Activated CD4-positive, alpha-beta memory T cell treated with anti-CD3 and anti-CD28 coated beads, Interleukin-2, amount 10 ng/mL, durations not matched to agents 7 days and 5 days (primary cell): ENCODE measurements at places on chromosomes 12 and 14.

DNA sequence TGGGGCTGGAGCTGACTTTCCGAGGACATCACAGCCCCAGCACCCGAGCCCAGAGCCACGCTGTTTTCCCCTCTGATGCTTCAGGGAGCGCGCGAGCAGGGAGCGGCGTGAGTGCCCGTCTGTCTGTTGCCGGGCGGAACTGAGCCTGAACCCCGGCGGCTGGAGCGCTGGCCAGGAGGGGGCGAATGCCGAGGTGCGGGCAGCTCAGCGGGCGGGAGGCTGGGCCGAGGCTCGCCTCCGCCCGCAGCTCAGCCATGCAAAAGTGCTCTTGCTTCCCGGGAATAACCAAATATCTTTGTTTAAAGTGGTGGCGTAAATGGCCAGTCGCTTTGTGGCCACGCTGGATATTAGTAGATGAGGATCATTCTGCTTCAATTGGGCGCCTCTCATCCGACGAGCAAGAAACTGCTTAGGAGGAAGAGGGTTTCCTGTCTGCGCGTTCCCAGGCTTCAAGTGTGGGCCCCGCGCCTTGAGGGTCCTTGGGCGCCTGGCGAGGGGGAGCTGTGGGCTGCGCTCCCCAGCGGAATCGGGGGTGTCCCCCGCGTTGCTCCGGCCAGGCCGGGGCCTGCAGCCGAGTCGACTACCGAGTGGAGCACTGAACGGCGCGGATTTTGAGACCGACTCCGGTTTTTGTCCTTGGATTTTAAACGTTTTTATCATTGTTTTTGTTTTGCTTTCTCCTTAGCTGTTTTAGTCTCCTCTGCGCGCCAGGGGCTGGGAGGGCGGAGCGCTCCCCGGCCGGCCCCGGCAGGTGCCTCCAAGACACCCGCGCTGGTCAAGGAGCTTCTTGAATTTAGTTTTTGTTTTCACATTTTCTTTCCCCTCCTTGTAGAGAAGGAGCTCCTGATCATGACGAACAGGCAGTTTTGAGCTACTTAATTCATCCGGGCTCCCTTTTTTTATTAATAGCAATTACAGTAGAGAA lies 831 bp upstream of the NKX2-1 start:
- no peak for DNase-seq
- no peak overlapping the region for H3K27ac ChIP-seq
- peaks cover 73% of the 10 kb centered on the region for H3K27me3 ChIP-seq
- H3K36me3 ChIP-seq = peaks cover 2% of the 10 kb centered on the region

DNA sequence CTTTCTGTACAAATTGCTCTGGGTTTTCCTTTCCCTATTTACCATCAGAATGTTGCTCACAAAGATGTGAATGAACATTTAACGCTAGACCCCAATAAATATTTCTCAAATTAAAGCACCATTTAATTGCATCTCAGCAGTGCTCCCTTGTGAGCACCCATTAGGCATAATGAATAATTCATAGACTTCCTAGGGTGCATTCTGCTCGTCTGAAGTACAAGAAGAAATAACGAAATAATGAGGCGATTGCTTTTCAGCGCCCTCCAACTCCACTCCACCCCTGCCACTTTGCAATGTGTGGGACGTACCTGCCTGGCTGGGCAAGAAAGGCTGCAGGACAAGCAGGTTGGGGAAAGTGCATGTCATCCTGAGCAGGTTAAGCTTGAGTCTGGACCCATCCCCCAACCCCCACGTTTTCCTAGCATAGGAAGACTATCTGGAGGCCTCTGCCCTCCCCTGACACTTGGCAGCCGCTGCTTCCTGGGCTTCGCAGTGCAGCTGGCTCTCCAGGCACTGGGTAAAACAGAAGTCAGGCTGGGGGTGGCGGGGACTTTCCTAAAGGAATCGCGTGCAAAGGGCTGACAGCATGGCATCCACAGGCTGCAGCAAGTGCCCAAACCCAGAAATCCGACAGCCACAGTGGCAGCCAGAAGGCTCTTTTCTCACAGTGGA lies 253.7 kb downstream of the DUSP6 start:
- H3K36me3 ChIP-seq = peaks cover under 1% of the 10 kb centered on the region
- H3K27me3 ChIP-seq = peaks cover 2% of the 10 kb centered on the region
- no peak overlapping the region for H3K4me3 ChIP-seq

- no peaks in the 10 kb centered on the region for H3K36me3 ChIP-seq
- no peaks in the 10 kb centered on the region for H3K4me1 ChIP-seq
- no peak overlapping the region for H3K4me3 ChIP-seq
- no peaks in the 10 kb centered on the region for H3K27me3 ChIP-seq
- H3K27ac ChIP-seq = no peak overlapping the region
Observed at GRCh38 chr12:77606348-77606747, 224.3 kb upstream of the NAV3 start.

- H3K27me3 ChIP-seq = peaks cover 2% of the 10 kb centered on the region
- H3K27ac ChIP-seq = no peak overlapping the region
- H3K36me3 ChIP-seq = no peaks in the 10 kb centered on the region
Observed at GRCh38 chr14:89862856-89863255, 91.7 kb downstream of the EFCAB11 start.

DNA sequence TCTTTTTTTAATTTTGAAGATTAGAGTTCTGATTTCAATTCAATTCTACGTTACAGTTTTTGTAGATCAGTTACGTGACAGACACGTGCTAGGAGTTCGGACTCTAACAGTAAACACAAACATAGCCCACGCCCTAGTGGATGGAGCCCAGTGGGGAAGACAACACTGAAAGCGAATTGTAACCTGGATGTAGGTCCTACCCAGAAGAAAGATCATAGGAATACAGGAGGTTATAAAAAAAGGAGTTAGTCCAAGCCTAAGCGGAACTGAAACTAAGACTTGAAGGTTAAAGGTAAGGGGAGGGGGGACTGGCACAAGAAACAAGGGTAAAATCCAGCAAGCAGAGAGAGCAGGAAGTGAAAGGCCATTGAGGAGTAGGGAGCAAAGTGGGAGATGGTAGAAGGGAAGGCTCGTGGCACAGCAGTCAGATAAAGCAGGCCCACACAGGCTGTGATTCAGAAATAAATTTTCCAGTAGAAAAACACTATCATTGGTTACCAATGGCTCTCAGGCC lies 15.7 kb upstream of the CRY1 start:
- H3K36me3 ChIP-seq = no peaks in the 10 kb centered on the region
- H3K4me1 ChIP-seq = peaks cover 15% of the 10 kb centered on the region
- H3K27ac ChIP-seq = no peak overlapping the region
